Lower leg skin (tissue), 4 donors: ENCODE measurements at places on chromosomes 12 and 14.

GRCh38 chr14:104973385-104974145, 4.6 kb downstream of the AHNAK2 start:
- peak; percentile 90 for DNase-seq

GRCh38 chr14:59690426-59690825, 113.8 kb upstream of the CCDC175 start:
- DNase-seq = no peak

DNA sequence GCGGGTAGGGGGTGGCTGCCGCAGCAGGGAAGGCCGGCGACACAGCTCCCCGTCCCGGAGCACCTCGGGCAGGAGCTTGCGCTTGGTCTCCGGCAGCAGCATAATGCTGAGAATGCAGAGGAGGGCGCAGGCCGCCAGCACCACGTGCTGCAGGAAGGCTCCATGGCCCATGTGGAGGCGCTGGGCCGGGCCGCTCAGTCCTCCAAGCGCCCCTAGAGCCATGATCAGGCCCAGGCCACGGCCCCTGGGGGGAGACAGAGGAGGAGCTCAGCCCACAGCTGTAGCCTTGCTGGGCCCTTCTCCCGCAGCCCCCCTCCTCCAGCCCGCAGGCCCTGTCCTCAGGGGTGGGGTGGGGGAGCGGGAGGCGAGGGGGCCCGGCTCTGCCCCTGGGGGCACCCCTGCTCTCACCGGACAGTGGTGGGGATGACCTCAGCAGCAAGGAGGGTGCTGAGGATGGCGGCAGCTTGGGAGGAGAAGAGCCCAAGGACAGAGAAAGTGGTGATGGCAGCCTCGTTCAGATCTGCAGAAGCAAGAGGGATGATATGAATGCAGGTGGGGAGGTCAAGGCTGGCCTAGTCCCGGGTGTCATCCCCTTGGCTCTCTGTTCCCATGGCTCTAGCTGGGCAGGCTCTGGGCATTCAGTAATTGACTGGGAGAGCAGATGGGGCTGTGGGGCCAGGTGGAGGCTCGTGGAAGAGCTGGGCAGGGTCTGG, 5.8 kb downstream of the SLC22A17 start:
- DNase-seq = peak; percentile 75

DNA sequence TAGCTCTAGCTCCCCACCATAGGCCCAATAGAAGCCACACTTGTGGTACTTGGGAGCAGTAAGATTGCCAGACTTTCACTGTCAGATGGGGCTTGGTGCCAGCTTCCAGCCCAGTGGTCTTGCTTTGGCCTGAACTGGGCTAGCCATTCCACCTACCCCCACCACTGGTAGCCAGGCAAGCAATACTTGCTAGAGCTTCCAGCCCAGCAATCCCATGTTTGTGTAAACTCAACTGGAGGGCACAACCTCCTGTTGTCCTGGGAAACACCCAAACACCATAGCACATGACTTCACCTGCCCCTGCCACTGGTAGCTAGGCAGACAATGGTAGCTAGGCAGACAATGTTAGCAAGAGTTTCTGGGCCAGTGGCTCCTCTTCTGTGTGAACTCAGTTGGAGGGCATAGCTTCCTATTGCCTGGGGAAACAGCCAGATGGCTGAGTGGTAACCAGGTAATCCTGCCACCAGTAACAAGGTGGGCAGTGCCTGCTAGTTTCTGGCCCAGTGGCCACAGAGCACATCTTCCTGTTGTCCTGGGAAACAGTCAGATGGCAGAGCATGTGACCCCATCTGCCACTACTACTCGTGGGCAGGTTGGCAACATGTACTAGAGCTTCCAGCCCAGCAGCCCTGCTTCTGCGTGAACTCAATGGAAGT, 5.6 kb upstream of the OR6C76 start:
- no peak for DNase-seq

GRCh38 chr14:89304972-89305703, 111.9 kb downstream of the FOXN3 start:
- no peak for DNase-seq

- DNase-seq = no peak
Measured at GRCh38 chr12:16325426-16325825, 22.0 kb upstream of the MGST1 start.

DNA sequence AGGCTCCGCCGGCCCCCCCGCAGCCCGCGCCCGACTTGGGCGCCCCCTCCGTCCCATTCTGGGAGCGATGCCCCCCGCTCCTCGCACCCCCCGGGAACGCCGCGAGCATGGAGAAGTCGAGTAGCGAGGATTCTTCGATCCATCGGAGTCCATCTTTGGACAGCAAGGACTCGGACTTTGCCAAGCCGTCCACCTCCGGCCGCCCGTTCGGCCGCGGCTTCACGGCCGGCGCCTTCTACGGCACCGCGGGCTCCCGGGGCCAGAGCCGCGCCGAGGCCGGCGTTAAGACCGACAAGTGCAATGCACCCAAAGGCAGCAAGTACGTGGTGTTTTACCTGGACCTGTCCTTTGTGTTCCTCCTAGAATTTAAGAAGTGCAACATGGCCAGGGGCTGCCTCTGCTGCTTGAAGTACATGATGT, 123.6 kb downstream of the TSPAN9 start:
- DNase-seq = no peak

GRCh38 chr14:102182936-102183619, 43.4 kb downstream of the WDR20 start:
- no peak for DNase-seq

GRCh38 chr14:23663127-23663526, 27.0 kb downstream of the DHRS2 start:
- DNase-seq = no peak

GRCh38 chr14:34632411-34632978, 2.5 kb upstream of the SNX6 start:
- DNase-seq = no peak

- no peak for DNase-seq
Measured at GRCh38 chr14:105853089-105853906, 326.9 kb downstream of the TMEM121 start.

GRCh38 chr12:54232790-54233189, 44.0 kb upstream of the SMUG1 start:
- no peak for DNase-seq

DNA sequence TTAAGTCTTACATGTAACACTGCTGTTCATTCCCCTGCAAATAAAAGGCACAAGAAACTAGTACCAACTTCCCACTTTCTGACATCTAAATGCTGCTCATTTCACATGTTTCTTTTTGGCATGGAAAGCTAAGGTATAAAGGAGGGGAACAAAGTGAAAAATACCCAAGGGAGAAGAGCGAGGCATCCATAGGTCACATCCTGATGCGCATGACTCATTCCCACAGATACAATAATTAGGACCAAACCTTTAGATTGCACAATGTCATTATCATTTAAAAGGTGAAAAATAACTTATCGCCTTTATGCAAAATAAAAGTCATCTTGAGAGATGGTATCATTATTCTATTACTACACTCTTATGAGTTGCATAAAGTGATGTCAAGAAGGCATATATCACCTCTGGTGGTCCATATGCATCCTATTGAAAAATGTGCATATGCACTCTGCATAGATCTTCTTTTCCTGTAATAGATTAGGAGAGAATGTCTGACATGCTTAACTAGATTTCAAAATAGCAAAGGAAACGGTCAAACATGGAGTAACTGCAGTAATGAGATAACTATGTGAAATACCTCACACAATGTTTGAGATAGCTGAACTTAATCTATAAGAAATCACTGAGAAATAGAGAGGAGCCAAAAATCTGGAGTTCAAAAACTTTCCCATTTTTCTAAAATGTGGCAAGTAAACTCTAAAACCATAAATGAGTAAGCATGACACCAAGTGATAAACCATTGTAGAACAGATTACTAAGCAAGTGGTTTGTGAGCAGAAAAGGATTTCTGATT, 382.5 kb upstream of the TMTC1 start:
- DNase-seq = no peak

DNA sequence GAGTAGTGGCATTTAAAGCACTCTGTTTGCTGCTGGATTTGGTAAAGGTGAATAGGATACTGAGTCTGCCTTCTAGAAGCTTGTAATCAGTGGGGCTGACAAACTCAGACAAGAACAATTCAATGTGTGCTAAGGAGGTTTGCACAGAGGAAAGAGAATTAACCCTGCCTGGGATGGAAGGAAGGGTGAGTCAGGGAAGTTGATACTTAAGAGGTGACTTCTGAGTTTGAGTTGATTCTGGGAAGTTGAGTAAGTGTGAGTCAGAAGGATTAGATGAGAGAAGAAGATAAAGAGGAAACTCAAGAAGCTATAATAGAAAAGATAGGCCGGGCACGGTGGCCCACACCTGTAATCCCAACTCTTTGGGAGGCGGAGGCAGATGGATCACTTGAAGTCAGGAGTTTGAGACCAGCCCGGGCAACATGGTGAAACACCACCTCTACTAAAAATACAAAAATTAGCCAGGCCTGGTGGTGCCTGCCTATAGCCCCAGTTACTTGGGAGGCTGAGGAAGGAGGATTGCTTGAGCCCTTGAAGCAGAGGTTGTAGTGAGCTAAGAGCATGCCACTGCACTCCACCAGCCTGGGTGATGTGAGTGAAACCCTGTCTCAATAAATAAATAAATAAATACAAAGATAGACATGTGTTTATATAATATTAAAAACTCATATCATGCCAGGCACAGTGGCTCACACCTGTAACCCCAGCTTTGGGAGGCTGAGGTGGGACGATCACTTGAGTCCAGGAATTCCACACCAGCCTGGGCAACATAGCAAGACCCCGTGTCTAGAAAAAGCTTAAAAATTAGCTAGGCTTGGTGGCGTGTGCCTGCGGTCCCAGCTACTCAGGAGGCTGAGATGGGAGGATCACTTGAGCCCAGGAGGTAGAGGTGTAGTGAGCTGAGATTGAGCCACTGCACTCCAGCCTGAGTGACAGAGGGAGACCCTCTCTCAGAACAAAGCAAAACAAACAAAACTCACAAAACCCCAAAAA, 126.8 kb upstream of the CPM start:
- DNase-seq = no peak

DNA sequence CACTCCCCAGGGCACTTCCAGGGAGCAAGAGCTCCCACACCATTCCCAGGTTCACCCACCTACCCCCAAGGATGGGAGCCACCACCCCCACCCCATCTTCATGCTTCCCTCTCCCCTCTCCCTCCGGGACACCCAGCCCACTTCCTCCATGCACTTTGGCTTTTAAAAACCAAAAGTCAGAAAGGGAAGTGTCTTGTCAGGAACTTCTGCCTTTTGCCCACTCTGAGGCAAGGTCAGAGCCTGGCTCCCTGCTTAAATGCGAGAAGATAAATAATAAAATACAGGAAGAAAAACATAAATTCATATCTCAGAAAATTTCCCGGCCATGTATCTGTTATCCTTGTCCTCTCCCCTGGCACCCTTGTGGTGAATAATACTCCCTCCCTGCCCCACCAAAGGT, 81.6 kb downstream of the PTGER2 start:
- no peak for DNase-seq

GRCh38 chr14:72554401-72554800, 339.5 kb downstream of the DPF3 start:
- no peak for DNase-seq

DNA sequence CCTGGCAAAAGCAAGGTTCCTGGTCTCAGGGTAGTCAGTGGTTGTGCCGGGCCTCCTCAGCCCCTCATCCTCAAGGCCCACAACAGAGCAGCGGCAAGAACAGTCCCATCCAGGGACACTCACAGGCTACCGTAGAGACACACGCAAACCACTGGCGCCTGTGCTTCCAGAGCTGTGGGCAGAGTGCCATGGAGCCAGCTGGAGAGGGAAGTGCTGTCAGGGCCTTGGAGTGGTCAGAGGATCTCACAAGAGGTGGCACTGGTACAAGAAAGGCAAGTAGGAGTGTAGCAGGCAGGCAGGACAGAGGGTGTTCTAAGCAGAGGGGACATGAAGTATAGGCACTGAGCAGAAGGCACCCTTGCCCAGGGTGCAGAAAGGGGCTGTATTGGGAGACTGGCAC, 34.6 kb downstream of the ANKRD9 start:
- DNase-seq = no peak

DNA sequence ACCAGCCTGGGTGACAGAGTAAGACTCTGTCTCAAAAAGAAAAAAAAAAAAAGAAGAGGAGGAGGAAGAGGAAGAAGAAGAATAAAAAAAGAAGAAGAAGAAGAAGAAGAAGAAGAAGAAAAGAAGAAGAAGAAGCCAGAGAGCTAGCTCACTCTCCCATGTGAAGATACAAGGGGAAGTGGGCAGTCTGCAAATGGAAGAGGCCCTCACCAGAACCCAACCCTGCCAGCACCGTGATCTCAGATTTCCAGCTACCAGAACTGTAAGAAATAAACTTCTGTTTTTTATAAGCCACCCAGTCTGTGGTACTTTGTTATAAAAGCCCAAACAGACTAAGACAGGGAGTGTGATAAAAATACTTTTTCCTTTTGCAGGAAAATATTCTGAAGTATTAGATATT, 130.7 kb downstream of the ETNK1 start:
- no peak for DNase-seq
